ENCODE measurements at places on chromosomes 3 and 15.

DNA sequence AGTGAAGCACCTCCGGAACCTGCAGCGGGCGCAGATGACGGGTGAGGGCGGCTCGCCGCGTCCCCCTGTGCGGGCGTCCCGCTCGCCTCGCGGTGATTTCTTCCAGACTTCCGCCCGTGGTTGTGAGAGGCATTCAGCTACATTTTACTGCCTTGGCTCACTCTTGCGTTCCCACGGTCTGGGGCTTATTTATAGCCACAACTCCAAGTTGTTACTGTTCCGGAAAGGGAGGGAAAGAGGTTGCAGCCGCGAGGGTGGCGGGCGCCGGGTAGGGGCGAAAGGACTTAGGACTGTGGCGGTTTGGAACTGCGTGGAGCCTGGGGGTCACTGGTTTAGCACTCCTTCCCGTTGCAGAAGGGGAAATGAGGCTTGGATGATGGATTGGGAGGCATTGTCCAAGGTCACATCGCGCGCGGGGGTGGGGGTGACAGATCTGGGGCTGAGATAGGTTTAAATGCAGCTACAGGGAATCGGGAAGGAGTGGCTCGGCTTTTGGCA lies 1.1 kb downstream of the HES1 start:
- DNase-seq = peak; percentile 71

- peak; percentile 83 for DNase-seq
Measured at GRCh38 chr15:63052961-63053698, 10.6 kb downstream of the TPM1 start.

DNA sequence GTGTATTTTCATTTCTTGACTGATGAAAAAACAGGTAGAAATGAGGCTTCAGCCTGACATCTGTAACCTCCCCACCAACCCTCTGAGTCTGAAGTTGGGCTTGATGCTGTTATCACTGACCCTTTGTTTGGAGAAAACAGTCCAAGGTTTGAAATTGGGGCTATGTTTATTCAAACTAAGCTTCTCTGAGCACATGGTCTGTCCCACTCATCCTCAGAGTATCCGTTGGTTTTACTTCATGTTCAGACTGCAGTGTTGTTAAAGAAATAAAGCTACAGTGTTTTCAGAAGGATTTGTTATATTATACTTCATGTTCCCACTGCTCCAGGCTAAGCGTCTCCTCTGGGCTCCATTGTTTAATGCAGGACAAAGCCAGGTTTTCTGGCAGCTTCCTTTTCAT lies 6.0 kb downstream of the MAPKBP1 start:
- no peak for DNase-seq

GRCh38 chr3:72427624-72428023 lies 420.6 kb downstream of the SHQ1 start:
- DNase-seq = no peak

GRCh38 chr15:27482287-27482686 lies 511.3 kb downstream of the GABRG3 start:
- no peak for DNase-seq

- no peak for DNase-seq
Measured at GRCh38 chr3:173911446-173911845, 513.9 kb downstream of the NLGN1 start.

- DNase-seq = no peak
Measured at GRCh38 chr3:58272891-58273290, 33.2 kb upstream of the RPP14 start.

DNA sequence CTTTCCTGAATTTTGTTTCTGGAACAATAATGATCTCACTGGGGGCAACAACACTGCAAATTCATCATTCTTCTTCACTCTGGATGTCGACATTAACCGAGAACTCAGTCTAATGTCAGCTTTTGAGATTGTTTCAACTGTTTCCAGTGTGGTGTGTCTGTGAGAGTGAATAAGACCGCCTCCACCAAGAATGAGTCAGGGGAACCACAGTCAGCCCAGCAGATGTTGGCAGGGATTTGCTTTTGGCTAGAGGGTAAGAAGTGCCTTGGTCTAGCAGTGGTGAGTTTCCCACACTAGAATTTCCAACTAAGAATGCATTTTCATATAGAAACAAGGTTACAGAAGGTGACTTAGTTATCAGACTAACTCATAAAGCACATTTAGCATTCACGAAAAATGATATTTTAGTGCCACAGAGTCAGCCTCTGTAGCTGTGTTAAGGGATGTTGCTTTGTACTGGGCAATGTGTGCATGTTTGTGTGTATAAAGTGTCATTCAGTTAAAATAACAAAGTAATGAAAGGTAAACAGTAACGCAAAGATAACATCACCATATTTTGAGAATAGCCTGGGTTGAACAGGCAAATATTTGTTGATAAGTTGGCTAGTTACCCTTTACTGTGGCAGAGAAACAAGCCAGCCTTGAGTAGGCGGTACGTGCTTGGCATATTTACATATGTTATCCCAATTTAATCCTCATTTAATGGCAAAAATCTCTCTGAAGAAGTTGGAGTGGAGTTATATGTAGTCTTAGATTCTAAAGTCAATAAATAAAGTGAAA lies 33.8 kb downstream of the DRD3 start:
- peak; percentile 84 for DNase-seq

Data from EL (cell line).